ENCODE measurements at places on chromosomes 3 and 15. TPM values are rescaled to one million over a fixed set of nuclear protein-coding genes. Genes with fewer than 3 reads are reported as not detected.

- DNase-seq, result no peak
Measured at GRCh38 chr3:42980909-42981308, 1.8 kb downstream of the GASK1A start.

DNA sequence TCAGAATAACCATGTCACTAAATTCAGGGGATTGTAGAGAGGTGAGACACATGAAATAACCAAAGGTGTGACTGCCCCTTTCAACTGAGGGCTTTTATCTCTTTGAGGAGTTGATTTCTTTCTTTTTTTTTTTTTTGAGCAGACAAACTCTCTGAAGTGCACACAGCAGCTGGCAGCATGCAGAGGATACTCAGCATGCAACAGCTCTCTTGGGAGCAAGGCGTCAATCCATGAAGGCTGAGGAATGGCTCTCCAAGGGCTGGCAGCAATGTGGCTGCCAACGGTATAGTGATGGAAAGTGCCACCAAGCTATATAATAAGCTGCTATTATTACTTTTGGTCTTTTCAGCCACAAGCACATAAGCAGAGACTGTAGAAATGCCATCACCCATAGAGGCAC, 226.7 kb upstream of the FEZF2 start:
- no peak for DNase-seq

DNA sequence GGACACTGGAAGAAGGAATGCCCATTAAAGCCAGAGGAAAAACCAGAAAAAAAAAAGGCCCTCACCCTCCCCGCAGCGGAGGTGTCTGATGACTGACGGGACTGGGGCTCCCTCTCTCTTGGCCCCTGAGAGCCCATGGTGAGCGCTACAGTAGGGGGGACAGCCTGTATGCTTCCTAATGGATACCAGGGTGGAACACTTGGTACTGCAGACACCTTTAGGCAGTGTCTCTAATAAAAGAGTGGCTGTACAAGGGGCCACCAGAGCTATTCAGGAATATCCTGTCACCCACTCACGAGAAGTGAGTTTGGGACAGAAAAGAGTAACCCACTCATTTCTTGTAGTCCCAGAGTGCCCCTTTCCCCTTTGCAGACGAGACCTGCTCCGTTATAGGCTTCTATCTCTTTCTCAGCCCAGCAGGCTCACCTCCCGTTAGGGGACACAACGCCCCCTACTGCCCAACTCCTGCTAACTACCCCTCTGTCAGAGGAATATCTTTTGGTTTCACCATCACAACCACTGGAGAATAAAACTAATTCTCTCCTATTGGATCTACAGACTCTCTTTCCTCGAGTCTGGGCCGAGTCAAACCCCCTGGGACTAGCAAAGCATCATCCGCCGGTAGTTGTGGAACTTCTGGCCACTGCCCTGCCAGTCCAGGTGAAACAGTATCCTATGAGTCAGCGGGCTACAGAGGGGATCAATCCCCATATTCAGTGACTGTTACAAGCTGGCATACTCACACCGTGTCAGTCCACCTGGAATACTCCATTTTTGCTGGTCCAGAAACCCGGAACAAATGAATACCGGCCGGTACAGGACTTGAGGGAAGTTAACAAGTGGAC, 40.8 kb downstream of the ZBTB11 start:
- no peak for DNase-seq

GRCh38 chr3:44045476-44046275, 196.0 kb upstream of the TOPAZ1 start:
- DNase-seq, result peak; percentile 26

- DNase-seq, result no peak
Measured at GRCh38 chr3:62566022-62566557, 192.7 kb upstream of the FEZF2 start.

DNA sequence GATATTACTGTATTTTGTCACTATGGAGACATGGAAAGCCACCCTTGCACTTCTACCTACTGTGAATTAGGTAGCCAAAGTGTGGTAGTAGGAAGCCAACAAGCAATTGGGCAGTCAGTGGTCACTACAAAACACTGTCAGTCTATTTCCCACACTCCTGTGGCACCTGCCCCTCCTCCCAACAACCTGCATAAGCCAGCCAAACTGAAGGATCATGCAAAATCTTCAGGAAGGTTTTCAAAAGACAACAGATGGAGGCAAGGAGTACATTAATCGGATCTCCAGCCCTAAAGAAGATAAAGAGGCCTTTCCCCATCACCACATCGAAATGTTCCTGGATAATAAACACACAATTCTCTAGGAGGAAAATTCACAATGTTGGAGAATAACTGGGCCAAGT, 11.9 kb downstream of the POMGNT2 start:
- DNase-seq, result no peak

DNA sequence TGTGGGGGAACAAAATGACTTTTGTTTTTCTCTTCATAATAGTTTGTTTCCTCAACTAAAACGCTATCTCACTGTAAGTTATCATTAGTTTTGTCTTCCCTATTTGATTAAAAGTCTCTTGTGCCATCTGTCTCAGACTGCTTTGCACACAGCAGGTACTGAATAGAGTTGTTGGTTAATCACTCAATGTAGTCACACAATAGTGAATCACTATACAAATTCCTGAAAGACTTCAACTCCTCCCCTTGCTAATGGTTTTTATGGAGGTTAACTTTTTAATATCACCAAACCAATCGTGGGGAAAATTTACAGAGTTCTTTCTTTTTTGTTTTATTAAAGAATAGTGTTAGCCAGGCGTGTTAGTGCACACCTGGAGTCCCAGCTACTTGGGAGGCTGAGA, 2.6 kb upstream of the NGLY1 start:
- DNase-seq, result no peak

- peak; percentile 5 for DNase-seq
Measured at GRCh38 chr3:193029800-193030199, 112.1 kb upstream of the MB21D2 start.

DNA sequence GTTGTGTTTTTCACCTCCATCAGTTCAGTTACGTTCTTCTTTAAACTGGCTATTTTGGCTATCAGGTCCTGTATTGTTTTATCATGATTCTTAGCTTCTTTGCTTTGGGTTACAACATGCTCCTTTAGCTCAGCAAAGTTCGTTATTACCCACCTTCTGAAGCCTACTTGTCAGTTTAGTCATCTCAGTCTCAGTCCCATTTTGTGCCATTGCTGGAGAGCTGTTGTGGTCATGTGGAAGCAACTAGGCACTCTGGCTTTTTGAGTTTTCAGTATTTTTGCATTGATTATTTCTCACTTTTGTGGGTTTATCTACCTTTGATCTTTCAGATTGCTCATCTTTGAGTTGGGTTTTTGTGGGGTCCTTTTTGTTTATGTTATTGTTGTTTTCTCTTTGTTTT, 151.3 kb downstream of the CFAP20DC start:
- no peak for DNase-seq

- no peak for DNase-seq
Measured at GRCh38 chr15:71291723-71292122, 176.5 kb downstream of the THSD4 start.

DNA sequence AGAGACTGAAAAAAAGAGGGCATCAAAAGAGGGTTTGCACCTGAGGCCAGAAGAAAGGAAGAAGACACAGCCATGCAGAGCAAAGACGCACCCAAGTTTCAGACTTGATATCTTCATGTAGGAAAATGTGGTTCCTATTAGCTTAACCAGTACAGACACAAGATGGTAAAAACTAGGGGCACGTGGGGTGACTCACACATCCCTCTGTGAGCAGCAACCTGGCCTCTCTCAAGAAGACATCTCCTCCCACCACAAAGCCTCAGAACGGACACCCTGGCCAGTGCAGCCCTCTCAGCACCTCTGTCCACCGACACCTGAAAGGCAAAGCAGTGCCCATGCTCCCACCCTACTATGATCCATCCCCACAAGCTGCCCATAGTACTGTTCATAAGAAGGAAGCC, 33.3 kb downstream of the GLB1 start:
- peak; percentile 22 for DNase-seq

GRCh38 chr3:149934524-149934923, 36.2 kb downstream of the PFN2 start:
- DNase-seq, result peak; percentile 44

DNA sequence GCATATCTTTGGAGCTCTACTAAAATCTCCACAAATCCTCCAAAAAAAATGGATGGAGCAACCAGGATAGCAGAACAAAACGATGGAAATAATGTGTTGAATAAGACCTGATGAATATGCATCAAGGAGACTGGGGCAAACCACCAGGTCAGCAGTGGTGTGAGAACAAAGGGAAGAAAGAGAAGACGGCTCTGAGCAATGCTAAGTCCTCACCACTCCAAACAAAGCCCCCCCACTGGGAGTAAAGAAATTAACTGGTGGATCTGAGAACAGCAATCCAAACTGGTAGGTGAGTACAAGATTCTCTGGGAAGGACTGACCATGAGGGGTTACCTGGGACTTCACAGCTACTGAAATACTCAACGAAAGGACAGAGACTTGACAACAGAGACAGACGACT, 977.3 kb downstream of the TBL1XR1 start:
- no peak for DNase-seq

GRCh38 chr3:11480663-11481298, 162.9 kb downstream of the VGLL4 start:
- DNase-seq, result no peak

GRCh38 chr15:100879061-100879463, 569 bp upstream of the ALDH1A3 start:
- no peak for DNase-seq

GRCh38 chr3:126480206-126480605, 4.5 kb upstream of the ZXDC start:
- DNase-seq, result no peak

The AVEN gene
- total RNA-seq, result 33.7 TPM

The ARPP21 gene
- 0.45 TPM for total RNA-seq

The ITIH4 gene
- total RNA-seq, result 2.8 TPM

The TBC1D21 gene
- not detected for total RNA-seq

The IGSF10 gene
- total RNA-seq, result 0.84 TPM

The CP gene
- total RNA-seq, result 0.48 TPM

The IL17RD gene
- total RNA-seq, result 8.7 TPM

All from astrocyte (in vitro differentiated cells and primary cell).